ENCODE measurements at places on chromosomes 12 and 14.

DNA sequence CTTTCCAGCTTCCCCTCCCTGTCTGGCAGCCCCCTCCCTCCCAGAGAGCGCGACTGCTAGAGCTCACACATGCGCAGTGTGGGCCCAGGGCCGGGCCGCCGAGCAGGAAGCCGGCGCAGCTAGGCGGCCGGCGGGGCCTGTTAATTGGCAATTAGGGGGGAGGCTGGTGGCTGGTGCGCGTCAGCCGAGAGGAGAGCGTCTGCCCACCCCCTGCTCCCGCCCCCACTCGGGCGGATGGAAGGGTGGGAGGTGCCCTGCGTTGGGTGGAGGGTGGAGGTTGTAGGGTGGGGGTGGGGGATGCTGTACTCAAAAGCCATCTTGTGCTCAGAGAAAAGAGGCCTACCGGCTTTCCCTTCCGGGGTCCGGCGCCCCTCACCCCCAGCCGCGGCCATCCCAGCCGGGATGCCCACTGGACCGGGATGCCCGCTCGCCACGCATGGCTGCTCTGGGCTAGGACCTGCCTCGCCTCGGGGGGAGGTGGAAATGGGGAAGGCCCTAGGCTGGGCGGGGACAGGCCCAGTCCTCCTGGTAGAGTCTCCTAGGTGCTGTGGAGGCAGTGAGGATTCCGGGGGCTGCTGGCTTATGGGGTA lies 9.2 kb downstream of the HOXC8 start:
- DNase-seq, result peak; percentile 60

DNA sequence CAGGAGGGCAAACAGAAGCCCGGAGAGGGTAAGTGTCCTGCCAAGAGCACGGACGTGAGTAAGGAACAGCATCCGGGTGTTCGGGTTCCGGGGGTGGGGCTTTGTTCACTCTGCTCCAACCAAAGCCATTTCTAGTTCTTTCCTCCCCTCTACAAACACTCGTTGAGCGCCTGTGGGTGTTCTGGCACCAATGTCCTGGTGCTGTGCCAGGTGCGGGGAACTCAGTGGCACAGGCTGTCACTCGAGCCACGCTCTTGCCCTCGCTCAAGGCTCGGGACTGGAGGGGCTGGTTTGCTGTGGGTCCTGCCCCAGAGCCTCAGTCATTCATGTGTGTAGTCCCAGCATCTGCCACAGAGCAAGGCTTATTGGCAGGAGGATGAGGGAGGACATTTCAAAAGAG lies 157.5 kb downstream of the CALM1 start:
- DNase-seq, result no peak

- DNase-seq, result no peak
These were observed 19.7 kb downstream of the SYNE3 start for GRCh38 chr14:95496690-95497259.

GRCh38 chr14:66081594-66082376 lies 404.4 kb upstream of the CCDC196 start:
- DNase-seq, result no peak

DNA sequence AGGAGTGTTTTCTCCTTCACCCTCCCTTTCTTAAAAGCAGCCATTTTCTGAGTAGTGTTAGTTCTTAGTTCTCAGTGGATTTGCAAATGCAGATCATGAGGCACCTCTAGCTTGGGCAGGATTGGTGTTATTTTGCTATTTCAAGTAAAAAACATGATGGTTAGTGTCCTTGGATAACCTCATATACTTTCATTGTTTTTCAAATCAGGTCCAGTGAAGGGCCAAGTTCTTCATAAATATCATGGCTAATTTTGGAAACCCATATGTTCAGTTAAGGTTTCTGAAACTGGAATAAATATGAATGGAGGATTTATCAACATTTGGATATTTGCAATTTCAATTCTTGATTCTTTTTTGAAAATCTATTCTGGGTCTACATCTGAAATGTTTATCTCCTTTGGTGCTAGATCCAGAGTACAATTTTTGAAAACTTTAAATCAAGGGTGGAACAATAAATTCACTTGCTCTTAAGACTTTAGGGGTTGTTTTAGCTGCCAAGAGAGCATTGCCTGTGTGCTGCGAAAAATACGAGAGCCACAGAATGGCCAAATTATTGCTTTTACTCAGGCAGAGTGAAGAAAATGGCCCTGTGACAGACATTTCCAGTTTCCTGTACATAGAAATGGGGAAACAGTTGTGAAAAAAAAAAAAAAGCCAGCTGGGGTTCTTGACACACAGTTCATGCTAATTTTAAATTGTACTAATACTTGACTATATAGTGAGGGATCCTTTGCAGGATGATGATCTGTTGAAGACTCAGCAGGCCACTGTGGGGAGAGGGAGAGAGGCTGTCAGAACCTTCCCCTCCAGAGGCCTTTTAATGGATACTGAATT lies 104.6 kb downstream of the BICD1 start:
- DNase-seq, result no peak

GRCh38 chr12:64587447-64587846 lies 22.8 kb upstream of the RASSF3 start:
- DNase-seq, result no peak

DNA sequence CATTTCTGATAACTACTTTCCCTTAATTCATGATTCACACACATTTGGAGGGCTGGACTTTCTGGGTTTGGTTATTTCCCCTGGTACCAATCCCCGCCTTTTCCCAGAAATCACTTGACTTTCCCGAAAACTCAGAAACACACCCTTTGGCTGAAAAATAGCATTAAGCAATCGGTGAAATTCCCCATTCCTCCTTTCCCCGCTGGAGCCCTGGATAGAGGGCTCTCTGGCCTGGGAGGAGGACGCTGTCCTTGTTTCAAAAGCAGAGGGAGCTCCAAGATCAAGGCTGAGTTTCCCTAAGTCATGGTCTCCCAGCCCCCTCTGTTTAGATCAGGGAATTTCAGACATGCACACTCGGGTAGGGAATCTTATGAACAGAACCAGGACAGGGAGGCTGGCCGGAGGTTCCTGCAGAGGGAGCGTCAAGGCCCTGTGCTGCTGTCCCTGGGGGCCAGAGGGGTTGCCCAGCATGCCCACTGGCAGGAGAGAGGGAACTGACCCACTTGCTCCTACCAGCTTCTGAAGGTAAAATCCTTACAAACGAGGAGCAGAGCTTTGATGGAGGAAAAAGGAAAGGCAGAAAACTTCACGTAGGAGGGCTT lies at the start of gene C1S:
Gene C1S, plus strand, starts transcription at position 366 of the 602 bp plus-strand sequence. CDS start 1,195 bp downstream, outside the sequence.
- DNase-seq, result no peak

GRCh38 chr12:113818833-113819232 lies 147.3 kb downstream of the RBM19 start:
- DNase-seq, result no peak

GRCh38 chr12:82793751-82794281 lies 107.1 kb downstream of the TMTC2 start:
- no peak for DNase-seq

DNA sequence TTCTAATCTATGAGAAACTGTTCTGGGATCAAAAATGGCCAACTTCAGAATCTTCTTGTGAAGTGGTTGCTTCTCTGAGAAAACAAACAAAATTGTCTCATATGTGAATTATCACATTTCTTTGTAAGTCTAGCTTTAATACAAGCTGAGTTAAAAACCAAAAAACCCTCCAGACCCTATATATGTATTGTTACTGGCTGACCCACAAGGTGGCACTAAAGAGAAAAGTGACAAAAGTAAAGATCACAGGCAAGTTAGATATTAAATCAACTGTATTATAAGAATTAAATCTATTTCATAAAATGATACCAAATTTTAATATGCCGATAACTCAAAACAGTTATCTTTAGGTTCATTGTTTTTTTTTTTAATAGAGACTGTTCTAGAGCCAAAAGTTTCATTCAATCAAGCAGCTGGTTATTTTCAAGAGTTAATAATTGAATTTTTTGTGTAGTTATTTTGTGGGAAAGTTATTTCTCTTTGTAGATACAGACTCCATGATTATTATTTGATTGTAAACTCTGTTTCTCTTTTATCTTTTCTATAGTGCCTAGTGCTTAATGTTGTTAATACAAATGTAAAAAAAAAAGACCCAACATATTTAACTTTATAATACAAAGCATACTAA lies 7.5 kb upstream of the TRHDE start:
- DNase-seq, result no peak

- DNase-seq, result no peak
These were observed 9.5 kb upstream of the CISTR start for GRCh38 chr12:53761306-53761705.

DNA sequence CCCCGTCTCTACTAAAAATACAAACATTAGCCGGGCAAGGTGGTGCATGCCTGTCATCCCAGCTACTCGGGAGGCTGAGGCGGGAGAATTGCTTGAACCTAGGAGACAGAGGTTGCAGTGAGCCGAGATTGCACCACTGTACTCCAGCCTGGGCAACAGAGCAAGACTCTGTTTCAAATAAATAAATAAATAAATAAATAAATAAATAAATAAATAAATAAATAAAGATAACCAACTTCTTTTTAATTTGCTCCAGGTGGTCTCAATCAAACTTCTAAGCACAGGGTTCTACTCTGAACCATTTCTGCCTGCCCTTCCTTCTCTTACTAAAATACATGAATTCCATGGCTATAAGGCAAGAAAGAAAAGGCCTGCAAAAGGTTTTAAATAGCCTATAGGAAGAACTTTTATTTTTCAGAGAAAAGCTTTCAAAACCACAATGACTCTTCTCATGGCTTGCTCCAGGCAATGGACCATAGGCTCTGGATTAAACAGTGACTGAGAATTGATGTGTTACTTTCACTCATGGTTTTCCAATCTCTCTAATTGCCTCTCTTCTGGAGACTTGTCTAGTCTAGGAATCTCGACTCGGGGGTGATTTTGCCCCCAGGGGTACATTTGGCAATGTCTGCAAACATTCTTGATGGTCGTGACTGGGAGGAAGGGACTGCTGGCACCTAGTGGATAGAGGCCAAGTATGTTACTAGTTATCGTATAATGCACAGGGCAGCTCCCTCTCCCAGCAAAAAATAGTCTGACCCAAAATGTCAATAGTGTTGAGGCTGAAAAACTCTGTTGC lies 14.4 kb downstream of the IGF1 start:
- no peak for DNase-seq

DNA sequence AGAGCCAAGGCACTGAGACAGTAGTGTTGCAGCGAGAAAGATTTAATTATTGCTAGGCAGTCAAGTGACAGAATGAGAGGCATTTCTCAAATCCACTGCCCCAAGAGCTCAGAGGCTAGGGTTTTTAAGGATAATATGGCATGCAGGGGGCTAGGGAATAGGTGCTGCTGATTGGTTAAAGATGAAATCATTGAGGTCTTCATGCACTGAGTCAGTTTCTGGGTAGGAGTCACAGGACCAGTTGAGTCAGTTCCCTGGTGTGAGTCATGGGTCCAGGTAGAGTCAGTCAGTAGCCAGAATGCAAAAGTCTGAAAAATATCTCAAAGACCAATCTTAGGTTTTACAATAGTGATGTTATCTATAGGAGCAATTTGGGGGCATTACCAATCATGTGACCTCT lies 323.8 kb downstream of the RGS6 start:
- DNase-seq, result no peak

DNA sequence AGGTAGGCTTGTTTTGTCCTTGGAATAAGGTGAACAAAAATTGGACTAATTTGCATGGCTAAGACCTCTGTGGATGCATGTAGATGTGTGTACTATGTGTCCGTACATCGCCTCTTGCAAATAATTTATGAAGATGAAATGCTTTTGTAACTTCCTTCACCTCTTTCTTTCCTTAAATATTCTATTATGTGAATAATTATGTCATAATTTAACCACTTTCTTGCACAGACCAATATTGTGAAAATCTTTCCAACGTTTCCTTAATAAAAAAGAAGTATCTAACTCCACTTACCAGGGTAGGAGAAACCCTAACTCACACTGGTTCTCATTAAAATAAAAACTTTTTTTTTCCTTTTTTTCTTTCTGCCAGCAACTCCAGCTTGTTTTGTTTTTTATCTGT lies 4.0 kb downstream of the NANOG start:
- no peak for DNase-seq

DNA sequence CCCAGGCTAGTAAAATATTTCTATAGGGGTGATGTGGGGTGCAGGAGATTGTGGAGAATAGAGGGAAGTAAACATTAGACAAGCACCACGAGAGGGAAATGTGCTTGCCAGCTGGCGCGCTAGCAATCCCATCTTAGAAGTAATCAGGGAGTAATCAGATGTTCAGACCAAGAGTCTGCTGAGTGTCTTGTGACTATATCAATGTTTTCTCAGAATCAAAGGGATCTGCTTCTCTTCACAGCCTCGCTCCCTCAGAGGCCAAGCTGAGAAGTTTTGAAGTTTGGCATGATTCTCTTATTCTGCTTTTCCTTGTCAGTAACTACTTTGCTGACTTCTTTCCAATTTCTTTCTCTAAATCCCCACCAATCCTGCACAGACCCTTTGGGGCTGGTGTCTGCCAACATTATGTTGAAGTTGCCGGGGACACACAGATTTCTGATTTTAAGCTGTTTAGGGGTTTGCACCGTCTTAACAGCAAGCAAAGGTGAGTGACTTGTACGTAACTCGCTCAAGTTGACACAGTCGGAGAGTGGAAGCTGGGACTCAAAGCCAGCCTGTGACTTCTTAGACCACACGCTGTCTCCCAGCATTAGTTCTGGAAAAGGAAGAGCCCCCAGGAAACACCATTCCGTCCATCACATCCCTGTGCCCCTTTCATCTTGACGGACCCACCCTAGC lies 22.0 kb upstream of the TSPAN9 start:
- no peak for DNase-seq

DNA sequence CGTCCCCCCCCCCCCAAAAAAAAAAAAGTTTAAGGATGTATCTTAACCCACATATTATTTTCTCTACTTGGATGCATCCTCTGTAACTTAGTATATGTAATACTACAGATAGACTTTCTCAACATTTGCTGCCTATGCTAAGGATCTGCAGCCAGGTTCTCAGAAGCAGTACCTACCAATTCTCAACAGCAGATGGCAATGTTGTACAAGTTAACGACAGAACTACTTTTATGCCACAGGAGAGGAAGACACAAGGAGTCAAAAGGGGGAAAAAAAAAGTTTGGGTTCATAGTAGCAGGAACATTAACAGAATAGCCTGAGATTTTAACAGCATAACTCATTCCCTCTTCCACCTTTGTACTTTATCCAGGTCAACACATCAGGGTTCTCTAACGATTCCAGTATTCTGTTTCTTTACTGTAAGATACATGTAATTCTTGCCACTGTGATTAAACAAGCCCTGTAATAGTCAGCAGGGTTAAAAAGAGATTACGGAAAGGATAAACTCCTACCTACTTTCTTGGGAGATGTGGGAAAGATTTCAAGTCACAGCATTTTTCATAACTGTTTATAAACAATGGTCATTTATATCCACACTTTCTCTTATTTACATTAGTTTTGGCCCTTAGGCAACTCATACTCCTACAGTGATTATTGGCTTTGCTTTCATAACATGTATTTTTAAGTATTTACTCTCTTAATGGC lies 5.7 kb upstream of the NEK9 start:
- DNase-seq, result no peak

DNA sequence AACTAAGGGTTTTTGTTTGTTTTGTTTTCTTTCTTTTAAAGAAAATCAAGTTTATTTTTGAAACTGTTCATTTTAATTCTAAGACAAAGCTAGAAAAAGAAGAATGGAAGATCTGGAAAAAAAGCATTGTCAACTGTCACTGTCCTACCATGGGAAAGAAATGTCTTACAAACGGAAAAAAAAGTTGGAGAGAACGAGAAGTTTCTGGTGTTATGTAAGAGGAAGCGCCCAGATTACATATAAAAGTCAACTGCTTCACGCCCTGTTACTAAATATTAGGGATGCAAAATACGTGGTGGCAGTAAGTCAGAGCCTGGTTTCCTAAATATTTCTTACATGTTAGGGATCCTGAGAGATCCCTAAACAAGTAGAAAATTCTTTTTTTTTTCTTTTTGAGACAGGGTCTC lies 14.3 kb upstream of the FBXL14 start:
- DNase-seq, result no peak
